T-cell (primary cell): ENCODE measurements at places on chromosomes 2 and 18.

- DNase-seq = no peak
Observed at GRCh38 chr2:240240781-240241180, 100.3 kb upstream of the OTOS start.

DNA sequence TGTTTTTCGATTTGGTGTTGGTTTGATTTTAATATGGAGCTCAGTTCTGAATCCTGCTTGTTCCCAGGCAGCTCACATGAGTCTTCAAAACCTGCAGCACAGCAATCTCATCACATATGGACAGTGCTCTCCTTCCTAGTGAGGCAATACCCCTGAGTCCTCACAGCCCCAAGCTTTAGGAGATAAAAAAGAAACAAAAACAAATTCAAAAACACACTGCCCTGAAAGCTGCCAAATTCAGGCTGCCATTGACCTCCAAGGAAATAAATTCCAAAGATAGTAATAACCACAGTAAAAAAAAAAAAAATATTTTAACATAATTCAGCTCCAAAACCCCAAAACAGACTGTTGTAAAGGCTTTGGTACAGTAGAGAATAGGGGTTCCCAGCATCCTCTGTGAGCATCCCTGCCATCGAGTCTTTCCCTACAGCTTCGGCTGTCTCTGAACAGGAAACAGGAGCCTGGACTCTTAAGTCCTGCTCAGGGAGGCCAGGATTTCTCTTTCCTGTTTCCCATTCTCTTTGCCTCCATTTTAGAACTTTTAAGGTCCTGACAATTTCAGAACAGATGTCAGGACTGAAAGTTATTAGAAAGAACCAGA, 14.7 kb upstream of the SP3 start:
- no peak for DNase-seq

DNA sequence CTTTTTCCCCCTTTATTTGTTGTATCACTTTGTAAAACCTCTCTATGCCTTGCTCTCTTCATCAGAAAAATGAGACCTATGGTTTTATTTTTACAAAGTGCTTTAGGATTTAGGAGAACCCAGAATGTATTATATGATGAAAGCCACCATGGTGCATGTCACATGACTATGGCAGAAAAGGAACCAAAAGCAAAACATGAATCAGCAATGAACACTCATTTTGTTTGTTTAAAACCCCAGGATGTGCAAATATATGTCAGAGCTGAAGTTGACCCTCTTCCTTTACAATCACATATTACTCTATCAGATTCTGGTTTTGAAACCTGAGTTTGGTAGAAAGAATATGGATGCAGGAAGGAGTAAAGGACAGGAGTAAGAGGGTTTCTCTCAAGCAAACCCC, 70.0 kb downstream of the FIGN start:
- DNase-seq = no peak

DNA sequence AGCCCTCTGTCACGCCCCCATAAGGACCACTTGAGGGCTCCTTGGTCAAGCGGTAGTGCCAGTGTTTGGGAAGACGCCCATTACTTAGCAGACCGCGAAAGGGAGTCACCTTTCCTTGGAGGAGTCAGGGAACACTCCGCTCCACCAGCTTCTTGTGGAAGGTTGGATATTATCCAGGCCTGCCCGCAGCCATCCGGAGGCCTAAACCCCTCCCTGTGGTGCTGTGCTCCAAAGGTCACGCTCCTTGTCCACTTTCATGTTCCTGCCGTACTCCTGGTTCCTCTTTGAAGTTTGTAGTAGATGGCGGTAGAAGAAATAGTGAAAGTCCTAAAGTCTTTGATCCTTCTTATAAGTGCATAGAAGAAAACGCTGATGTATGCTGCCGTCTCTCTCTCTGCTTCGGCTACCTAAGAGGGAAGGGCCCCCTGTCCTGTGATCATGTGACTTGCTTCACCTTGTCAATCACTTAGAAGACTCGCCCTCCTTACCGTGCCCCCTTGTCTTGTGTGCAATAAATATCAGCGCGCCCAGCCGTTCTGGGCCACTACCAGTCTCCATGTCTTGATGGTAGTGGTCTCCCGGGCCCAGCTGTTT, 1.7 kb upstream of the CATIP start:
- no peak for DNase-seq

DNA sequence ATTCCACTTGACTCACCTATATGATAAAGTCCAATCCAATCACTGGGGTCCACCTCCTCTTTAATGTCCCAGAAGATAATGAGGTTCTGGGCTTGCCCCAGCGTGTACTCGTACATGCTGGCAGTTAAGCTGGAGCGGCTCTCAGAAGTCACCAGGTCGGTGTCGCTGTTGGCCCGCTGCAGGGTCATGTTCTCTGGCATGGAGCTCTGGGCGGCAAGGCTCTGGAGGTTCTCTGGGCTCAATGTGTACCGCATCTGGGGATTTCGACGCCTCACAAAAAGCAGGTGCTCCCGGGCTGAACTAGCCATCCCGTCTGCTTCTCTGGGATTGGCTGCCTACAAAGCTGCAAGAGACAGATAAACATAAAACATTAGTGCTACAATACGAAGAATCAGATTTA, 206.4 kb upstream of the CCDC150 start:
- DNase-seq = no peak

DNA sequence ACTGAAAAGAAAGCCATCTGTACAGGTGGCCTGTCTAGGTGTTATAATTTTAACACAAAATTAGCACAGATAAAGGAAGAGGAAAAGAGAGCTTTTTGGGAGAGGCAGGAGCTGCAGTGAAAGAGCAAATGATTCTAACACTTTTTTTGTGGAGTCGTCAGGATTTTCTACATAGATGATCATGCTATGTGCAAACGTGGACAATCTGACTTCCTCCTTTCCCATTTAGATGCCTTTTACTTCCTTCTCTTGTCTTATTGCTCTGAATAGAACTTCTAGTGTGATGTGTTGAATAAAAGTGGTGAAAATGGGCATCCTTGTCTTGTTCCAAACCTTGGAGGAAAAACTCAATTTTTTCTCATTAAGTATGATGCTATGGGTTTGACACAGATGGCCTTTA, 334.5 kb downstream of the NBAS start:
- no peak for DNase-seq

DNA sequence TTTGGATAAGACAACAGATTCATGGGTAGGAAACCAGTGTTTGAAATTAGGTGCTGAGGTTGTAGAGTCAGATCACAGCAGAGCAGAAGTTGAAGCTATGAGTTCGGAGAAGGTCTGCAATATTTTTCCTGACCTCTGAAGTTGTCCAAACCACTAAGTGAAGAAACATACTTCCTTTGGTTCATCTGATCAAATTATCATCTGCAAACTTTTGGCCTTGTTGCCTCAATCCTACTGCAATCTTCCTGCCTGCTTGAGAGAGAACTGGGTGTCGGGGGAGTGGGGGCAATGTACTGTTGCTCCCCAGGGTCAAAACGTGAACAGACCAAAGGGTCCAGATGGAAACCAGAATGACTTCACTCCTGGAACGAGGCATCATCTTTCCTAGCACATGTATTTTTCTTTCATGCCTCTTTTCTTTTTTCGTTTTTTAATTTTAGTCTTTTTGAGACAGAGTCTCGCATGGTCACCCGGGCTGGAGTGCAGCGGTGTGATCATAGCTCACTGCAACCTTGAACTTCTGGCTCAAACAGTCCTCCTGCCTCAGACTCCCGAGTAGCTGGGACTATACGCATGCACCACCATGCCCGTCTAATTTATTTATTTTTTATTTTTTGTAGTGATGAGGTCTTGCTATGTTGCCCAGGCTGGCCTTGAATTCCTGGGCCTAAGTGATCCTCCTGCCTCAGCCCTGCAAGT, 42.7 kb downstream of the RAB31 start:
- DNase-seq = no peak

- no peak for DNase-seq
Observed at GRCh38 chr18:22609642-22610041, 191.9 kb upstream of the CTAGE1 start.

DNA sequence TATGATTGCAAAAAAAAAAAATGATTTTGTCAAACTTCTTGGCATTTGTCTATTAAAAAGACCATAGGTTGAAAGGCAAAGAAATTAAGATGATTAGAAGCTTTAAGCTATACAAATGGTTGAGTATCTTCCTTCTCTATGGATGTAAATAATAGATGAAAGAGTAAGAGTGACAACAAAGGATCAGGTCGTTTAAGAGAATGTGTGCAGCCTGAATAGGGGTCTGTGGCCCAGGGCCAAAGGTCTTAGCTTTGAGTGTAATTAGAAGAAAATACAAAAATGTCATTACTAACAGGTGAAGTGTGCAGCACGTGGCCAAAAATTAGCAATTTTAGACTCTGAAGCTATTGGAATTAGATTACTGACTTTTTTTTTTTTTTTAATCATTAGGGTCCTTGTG, 122.4 kb downstream of the GREB1L start:
- DNase-seq = no peak

DNA sequence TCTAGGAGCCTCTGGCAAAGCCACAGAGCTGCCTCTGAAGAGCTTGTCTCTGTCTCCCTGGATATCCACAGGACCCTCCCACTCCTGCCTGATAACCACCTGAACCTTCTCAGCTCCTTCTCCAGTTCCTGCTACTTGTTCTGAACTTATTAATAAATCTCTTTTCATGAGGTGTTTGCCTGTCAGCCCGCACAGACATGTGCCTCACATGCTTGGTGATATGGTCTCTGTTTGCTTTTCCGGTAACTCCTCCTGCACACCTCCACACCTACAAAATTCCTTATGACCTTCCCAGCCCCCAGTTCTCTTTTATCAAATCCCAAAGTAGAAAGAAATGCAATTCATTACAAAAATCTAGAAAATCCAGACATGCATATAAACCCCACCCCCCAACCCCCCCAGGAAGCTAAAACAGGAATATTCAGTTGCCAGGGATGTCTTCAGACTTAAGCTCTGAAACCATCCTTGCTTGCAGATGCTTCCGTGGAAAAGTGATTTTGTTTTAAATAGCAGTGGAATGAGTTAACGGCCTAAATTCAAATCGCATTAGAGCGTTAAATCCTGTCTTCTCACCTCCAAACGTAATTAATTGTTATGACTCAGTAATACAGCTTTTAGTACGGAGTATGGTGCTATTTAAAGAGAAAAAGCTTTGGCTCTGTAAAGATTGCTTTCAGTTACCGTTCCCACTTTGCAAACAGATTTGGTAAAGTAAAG, 2.1 kb upstream of the PID1 start:
- no peak for DNase-seq

DNA sequence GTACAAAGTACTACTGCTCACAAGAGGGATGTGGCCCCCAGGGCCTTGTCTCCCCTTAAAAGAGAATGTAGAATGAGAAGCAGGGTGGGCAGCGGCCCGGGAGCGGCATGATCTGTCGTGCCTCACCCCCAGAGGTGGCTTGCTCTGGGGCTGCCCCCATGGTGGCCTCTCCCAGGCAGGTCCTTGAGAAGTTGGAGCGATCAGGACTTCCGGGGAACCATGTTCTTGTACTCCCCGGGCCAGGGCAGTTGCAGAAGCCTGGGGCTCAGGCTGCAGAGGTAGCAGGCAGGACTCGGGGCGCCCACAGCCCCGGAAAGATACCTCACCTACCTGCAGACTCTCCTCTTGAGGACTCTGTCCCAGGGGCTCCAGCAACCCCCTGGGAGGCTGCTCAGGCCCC, 62.6 kb downstream of the CYP26B1 start:
- DNase-seq = no peak

- no peak for DNase-seq
Observed at GRCh38 chr2:159545085-159545484, 71.3 kb downstream of the BAZ2B start.

DNA sequence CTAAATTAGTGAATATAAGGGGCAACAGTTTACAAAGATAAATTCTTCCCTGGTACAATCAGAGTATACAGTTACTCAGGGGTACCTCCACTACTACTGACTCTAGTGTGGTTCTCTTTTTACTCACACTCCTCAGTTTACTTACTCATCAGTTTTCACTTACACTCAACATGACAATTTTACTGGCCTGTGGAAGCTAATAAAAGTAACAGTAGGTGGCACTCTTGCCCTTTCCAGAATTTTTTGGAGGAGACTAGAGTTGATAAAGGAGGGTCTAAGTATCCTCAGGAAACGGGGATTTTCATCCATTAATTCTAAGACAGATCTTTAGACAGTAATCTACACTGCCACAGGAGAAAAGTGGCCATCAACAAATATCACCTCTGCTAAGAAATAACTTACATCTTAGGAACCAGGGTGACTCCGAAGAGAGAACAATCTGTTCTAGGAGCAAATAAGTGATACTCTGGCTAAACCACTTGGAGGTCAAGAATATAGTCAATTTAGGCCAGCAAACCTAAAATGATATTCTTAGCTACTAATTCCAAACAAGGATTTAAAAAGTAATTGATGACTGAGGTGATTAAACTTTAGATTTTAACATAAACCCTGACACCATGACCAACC, 61.3 kb downstream of the ATL2 start:
- DNase-seq = no peak

GRCh38 chr2:119253114-119253702, 29.6 kb downstream of the STEAP3 start:
- DNase-seq = no peak

- DNase-seq = no peak
Observed at GRCh38 chr2:72114693-72115051, 33.0 kb downstream of the CYP26B1 start.

GRCh38 chr18:37565977-37566478, 430 bp upstream of the CELF4 start:
- DNase-seq = no peak

GRCh38 chr18:33560686-33561370, 17.2 kb upstream of the ASXL3 start:
- no peak for DNase-seq

DNA sequence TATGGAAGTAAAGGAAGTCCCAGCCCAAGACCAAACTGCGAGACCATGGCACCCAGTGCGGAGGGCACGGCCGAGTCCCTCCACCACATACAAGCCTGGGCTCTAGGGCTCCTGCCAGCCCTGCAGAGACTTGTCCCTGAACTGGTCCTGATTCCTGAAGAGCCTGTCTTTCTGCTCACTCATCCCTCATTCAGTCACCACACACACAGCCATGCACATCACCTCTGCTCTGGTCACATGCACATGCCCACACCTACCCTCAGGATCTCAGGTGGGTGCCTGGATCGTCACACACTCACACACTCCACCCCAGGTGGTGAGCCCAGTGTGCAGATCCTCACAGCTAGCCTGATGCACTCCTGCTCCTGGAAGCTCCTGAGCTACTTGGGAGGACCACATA, 71.4 kb upstream of the LAPTM4A start:
- DNase-seq = no peak

GRCh38 chr2:67991456-67991855, 71.3 kb downstream of the C1D start:
- no peak for DNase-seq

GRCh38 chr2:118836411-118836930, 11.0 kb downstream of the EN1 start:
- no peak for DNase-seq

DNA sequence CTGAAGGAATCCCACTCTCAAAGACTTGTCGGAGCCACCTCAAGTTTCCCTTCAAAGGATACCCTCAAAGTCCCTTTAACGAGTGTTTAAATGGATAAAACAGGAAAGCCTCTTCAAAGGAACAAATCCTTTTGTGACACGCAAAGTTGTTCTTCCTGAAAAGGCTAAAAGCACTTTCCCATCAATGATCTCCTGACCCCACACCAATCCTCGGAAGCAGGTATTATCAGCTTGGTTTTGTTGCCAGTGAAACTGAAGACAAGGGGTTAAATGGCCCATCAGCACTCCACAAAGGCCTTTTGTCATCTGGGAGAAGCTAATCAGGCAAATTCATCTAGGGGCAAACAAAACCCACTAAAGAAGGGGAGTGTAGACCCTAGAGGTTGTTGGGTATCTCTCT, 418.0 kb upstream of the ID2 start:
- DNase-seq = no peak

- no peak for DNase-seq
Observed at GRCh38 chr18:22189449-22190166, 20.2 kb downstream of the GATA6 start.
